DMS79 (cell line): ENCODE measurements at places on chromosomes 11 and 22.
A peak's percentile ranks its signal among the peaks of the same experiment; 100 is the strongest.

DNA sequence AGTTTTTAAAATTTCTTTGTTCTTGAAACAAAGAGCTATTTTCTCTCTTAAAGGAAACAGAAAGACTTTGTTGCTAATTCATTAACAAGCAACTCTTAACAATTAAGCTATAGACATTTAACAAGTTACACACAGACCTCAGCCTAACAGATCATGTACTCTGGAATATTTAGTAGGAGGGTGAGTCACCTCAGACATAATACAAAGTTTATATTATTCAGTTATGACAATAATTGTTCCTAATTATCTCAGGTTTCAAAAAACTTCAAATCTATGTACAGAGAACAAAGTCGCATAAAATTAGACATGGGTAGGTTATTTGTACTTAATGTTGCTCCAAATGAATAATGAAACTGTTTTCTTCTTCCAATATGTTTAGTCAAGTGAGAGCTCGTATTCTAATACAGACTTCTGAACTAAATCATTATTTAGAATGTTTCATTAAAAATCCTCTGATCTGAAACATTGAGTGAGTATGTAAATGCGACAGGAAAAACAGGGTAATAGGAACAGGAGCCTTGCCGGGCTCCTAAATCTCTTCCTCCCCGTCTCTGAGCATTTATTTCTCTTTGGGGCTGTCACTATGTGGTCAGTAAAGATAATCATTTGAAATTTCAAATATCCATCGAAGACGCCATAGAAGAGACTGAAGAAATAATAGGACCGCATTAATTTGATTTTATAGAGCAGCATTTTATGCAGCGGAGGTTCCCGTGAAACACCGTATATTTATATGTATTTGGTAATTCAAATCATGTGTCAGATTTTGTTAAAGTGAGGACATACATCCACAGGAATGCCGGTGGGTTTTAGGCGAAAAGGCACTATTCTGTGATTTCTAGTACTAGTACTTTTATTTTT, 8.7 kb upstream of the BARX2 start:
- DNase-seq, result no peak

DNA sequence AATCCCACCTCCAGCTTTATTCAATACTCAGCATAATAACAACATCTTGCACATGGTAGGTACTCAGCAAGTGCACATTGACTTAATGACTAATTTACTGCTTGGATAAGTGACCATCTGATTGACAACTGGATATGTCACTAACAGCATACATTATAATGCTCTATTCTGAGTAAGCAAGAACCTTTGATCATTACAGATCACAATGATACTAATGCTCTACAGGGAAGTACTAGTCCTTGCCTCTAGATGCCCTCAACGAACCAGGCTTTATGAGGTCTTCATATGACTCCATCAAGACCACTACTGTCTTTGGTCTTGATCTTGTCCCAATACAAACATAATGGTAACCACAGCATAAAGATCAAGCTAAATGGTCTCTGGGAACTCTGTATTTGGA, 167.6 kb upstream of the MTMR2 start:
- no peak for DNase-seq

GRCh38 chr11:61362542-61362875, 335 bp downstream of the TMEM138 start:
- DNase-seq, result peak; percentile 52

DNA sequence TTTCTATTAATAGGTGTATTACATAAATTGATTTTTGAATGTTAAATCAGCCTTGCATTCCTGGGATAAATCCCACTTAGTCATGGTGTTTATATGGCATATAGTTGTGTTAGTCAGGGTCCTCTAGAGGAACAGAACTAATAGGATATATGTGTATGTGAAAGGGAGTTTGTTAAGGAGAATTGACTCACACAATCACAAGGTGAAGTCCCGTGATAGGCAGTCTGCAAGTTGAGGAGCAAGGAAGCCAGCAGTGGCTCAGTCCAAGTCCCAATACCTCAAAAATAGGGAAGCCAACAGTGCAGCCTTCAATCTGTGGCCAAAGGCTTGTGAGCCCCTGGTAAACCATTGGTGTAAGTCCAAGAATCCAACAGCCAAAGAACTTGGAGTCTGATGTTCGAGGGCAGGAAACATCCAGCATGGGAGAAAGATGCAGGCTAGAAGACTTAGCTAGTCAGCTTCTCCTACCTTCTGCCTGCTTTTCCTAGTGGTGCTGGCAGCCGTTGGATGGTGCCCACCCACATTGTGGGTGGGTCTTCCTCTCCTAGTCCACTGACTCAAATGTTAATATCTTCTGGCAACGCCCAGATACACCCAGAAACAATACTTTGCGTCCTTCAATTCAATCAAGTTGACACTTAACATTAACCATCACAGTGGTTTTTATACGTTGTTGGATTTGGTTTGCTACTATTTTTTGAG, 12.9 kb downstream of the SFI1 start:
- DNase-seq, result no peak

DNA sequence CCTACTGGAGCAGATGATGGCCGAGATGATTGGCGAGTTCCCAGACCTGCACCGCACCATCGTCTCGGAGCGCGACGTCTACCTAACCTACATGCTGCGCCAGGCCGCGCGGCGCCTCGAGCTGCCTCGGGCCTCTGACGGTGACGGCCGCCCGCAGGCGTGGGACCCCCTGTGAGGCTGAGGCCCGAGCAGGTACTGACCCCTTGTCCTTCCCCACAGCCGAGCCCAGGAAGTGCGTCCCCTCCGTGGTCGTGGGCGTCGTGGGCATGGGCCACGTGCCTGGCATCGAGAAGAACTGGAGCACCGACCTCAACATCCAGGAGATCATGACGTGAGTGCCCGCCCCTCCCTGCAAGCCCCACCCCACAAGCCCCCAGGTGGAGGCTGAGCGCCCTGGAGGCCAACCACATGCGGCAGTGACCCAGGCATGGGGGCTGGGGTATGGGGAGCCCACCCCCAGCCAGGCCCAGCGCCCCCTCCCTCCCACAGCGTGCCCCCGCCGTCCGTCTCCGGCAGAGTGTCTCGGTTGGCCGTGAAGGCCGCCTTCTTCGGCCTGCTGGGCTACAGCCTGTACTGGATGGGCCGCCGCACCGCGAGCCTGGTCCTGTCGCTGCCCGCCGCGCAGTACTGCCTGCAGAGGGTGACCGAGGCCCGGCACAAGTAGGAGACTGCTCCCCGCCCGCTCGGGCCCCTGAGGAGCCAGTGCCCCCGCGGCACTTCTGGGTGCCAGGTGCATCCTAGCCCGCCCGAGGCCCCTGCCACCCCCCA, 2.8 kb upstream of the SELENOO start:
- no peak for DNase-seq

DNA sequence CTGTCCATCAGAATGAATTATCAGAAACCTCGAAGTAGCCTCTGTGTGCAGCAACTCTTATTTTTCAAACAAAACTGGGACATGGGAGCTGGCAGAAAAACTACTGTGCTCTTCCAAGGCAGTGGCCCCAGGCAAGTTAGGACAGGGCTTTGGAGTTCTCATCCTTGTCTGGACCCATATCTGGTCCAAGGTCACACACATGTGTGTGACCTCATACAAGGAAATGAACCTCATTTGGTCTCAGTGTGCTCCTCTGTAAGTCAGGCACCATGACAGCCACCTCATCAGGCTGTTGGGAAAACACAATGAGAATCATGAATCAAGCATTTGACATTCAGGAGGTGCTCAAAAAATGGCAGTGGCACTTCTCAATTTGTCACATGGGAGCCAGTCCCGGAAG, 25.8 kb downstream of the LARGE1 start:
- DNase-seq, result no peak

DNA sequence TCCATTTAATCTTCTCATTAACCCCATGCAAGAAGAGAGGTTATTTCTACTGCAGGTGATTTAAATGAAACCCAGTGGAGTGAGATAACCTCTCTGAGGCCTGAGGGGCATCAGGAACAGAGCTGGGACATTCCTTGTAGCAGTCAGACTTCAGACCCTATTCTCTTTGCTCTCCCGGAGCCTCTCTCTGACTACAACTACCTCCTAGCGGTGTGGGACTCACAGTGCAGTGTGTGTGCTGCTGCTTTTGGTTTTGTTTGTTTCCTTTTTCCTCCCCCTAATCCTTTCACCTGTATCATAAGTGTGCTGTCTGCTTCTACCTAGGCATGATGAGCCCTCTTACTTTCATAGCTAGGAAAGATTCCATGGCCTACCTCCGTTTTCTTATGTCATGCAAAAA, 769.6 kb downstream of the NTM start:
- no peak for DNase-seq

- no peak for DNase-seq
These were observed 15.3 kb downstream of the PHF21A start for GRCh38 chr11:46105926-46106325.

- no peak for DNase-seq
These were observed 2.8 kb downstream of the MAP3K11 start for GRCh38 chr11:65611028-65611757.

DNA sequence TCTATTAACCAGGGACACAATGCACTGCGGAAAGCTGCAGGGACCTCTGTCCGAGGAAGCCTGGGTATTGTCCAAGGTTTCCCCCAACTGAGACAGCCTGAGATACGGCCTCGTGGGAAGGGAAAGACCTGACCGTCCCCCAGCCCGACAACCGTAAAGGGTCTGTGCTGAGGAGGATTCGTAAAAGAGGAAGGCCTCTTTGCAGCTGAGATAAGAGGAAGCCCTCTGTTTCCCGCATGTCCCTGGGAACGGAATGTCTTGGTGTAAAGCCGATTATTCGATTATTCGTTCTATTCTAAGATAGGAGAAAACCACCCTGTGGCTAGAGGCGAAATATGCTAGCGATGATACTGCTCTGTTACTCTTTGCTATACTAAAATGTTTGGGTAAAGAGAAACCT, 5.2 kb downstream of the BET1L start:
- no peak for DNase-seq

GRCh38 chr11:94271885-94272372, 32.5 kb upstream of the IZUMO1R start:
- no peak for DNase-seq

- peak; percentile 71 for DNase-seq
These were observed 195.4 kb upstream of the ARHGAP20 start for GRCh38 chr11:110907629-110908028.

DNA sequence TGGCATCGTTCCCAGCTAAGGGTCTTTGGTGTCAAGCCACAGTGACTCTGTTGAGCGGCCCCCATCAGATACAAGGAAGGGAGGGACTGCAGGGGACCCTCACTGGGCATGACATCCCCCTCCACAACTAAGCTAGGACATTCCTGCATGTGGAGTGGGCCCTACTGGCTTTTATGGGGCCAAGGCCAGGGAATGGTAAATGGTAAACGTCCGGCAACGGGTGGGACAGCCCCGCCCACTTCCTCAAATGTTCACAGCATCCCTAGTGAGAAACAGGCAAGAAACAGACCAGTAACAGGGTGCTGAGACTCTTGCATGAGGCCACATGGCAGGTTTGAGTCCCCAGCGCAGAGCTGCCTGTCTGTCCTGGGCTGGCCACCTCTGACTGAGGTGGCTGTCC, 4.4 kb downstream of the TMPRSS6 start:
- DNase-seq, result no peak

DNA sequence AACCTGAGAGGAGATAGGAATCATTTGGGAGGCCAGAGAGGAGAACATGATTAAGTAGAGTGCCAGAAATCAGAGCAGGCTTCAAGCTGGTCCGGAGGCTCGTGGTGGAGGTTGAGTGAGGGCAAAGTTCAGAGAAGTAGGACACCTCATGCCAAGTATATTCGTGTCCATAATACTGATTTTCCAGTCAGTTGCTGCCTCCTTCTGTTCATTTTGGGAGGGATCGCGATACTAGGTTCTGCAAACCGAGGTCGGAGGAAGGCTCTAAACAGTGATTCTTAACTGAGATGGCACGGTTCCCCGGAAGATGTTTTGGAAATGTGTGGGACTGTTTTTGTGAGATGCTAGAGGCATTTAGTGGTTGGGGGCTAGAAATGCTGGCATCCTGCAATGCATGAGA, 13.6 kb upstream of the CD3E start:
- no peak for DNase-seq

DNA sequence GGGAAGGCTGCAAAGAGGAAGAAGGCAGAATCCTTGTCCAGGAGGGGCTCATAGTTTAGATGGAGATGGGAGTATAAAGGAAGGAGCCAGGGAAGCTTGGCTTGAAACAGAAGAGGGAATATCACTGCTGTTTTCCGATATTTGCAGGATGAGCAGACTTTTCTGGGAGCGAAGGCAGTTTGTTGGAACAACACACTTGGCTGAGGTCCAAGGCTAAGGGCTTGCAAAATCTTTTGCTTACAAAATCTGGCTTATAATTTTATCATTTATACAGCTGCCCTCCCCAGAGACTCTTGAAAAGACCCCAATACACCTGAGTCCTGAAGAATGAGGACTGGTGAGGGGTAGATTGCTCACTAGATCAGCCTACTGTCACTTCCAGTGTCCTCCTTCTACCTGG, 174.8 kb downstream of the NELL1 start:
- no peak for DNase-seq

GRCh38 chr11:71937826-71938225, 9.0 kb downstream of the RNF121 start:
- DNase-seq, result no peak

DNA sequence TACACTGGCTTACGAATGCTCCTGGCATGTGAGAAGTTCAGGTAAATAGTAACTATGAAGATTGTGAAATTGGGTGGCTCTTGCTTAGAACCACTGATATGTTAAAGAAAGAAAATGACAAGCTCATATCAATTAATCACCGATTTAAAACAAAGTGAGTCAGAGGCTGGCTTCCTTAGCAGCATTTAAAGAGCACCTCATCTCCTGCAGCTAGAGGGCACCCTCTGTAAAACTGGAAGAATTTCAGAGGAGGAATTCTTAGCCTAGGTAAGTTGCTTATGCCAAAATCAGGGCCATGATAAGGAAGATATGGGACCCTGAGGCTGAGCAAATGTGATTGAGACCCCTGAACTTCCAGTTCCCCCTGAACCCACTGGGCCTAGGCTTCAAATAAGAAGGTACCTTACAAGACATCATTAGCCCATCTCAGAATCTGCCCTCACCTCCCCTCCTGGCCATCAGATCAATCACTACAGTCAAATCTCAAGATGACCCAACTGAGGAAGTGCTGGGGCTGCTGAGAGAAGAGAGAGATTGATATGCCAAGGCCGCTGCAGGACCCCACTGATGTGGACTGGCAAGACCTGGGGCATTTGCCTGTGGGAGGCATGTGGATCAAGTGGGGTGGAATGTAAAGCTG, 8.6 kb upstream of the CD3E start:
- DNase-seq, result no peak
